Substantia nigra (tissue), 51 donors: ENCODE measurements at places on chromosomes 13 and 19.
A peak's percentile ranks its signal among the peaks of the same experiment; 100 is the strongest.

GRCh38 chr19:42174958-42175734 is 42.3 kb downstream of the DEDD2 start:
- no peak for DNase-seq

- no peak for DNase-seq
These were observed 2284.7 kb upstream of the PCDH20 start for GRCh38 chr13:63700350-63700749.

DNA sequence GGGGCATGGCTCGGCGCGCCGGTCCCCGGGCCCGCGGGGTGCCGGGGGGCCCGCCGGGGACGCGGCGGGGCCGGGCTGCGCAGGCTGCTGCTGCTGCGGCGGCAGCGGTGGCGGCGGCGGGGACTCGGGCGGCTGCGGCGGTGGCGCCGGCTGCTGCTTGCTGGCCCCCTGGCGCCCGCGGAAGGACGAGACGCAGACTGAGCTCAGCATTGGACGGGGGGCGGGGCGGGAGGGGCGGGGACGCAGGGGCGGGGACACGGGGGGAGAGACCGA is 368 bp downstream of the KCNC3 start:
- no peak for DNase-seq

GRCh38 chr19:48139053-48139452 is 28.4 kb upstream of the PLA2G4C start:
- DNase-seq = no peak

DNA sequence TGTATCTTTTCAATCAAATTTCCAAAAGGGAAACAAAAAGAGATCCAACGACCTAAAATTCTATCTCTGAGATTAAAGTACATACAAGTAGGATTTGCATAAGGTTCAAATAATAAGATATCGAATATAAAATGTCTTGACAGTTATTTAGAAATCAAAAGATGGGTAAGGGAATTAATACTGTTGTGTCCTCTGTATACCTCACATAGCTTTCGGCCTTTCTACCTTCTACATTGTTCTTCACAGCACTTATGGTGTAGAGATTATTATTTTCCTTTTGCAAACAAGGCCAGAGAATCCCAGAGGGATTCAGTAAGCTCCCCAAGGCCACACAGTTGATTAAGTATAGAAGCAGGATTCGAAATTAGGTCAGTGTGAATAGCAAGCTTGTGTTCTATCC is 403.6 kb downstream of the SPRY2 start:
- DNase-seq = no peak

GRCh38 chr13:78309497-78310180 is 293.7 kb downstream of the POU4F1 start:
- DNase-seq = no peak

- no peak for DNase-seq
These were observed 106.7 kb downstream of the KDM4B start for GRCh38 chr19:5075597-5075996.

GRCh38 chr19:34365463-34366401 is 736 bp downstream of the GPI start:
- DNase-seq = peak; percentile 35

DNA sequence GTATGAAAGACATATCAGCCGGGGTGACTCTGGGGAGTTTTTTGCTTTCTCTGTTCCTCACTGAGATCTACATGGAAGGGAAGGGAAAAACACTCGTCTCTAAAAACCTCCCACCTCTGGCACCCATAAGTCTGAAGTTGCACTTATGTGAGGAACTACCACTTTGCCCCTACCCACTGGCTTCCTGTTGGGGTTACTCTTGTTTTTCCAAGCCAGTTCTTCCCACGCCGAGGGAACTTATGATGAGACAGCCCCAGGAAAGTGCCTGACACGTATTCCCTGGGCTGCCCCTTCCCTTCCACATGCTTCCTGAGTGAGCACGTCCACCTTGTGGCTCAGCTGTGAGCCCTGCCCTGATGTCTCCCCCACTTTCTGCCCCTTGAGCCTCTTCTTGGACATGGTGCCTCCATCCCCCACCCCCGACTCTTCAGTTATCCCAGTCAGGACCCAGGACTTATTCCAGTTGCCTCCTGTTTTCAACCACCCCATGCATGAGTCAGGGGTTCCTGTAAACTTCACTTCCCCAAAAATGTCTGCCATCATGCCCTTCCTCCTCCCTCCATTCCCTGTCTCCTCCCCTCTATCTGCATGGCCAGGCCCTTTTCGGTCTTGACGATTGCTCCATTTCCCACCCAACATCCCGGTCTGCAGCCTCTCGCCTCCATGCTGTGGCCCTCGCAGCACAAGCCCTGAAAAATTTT is 5.1 kb upstream of the SIGLEC7 start:
- no peak for DNase-seq

- DNase-seq = no peak
These were observed 58.0 kb downstream of the USPL1 start for GRCh38 chr13:30675717-30676116.

- no peak for DNase-seq
These were observed 78.5 kb upstream of the NBEA start for GRCh38 chr13:34863360-34864135.

GRCh38 chr13:101150998-101151397 is 265.3 kb downstream of the NALCN start:
- DNase-seq = no peak

DNA sequence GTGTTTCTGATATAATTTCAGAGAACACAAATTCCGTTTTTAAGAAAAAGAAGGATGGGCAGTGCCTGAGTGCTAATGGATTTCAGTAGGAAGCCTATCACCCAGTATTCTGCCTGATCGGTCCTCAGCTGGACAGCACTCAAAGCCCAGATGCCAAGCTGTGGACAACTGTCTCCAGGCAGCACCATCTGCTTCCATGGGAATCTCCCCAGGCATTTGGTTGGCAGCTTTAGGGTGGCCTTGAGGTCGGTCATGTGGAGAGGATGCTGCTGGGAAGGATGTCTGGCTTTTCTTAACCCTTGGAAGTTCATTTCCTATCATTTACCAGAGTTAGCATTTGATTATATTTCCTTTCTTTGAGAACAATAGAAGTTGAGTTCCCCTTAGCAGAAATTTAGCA is 311.7 kb downstream of the TBC1D4 start:
- DNase-seq = no peak

- DNase-seq = no peak
These were observed 16.3 kb upstream of the TSPAN16 start for GRCh38 chr19:11279505-11280236.

GRCh38 chr19:38252941-38253691 is 3.1 kb downstream of the PPP1R14A start:
- DNase-seq = peak; percentile 91

DNA sequence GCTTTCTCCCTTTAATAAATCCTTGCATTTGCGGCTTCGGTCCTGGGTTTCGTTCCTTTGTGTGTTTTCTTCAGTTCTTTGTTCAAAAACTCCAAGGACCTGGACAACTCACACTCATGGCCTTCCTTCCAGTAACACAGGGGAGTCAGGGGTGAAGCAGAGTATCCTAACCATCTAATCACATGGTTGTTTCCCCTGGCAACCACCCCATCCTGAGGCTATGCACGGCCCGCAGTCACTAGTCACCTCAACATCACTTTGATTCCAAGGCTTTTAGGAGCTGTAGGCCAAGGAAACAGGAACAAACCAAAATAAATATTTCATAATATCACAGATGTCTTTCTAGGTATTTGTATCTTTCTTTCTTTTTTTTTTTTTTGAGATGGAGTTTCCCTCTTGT is 28.9 kb downstream of the ZNF101 start:
- DNase-seq = no peak

DNA sequence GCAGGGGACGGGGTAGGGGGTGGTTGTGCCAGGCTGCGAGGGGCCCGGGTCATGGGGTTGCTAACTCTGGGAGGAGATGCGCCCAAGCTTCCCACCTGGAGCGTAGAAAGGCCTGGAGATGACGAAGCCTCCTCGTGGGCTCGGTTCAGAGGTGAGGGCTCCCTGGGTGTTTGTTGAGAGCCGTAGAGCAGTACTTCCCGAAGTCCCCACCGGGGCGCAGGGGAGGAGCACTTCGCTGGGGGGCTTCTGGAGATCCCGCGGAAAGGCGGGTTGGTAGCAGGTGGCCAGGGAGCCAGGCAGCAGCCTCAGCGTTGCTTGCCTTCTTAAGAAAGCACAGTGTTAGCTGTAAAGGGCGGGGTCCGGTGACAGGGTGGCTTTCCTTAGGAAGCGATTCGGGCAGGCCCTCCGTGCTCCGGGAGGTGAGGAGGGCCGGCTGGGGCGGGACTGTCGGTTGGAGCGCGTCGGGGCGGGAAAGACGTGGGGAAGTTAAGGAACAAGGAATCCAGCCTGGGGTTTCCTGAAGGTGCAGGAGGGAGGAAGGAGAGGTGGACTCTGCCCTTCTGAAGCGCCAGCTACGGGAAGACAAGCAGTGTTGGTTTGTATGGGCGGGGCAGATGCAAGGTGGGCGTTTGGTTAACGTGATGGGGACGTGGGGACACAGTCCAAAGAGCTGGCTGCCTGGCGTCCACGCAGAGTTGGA is 3.3 kb downstream of the VSTM2B start:
- no peak for DNase-seq

DNA sequence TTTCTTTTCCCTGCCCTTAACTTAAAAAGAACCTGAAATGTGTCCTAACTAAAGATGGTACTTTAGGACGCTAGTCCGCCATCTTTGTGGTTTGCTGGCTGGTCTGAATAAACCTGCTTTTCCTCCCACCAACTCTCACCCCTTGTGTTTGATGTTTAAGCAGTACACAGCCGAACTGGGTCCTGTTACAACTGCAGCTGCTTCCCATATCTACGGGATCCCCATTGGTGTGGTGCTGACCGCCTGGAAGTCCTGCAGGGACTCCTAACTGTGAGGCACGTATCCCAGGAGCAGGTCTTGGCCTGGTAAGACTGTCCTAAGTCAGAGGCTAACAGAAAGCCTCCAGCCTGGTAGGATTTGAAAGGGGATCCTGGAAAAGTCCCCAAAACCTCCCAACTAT is 40.9 kb upstream of the VSTM2B start:
- no peak for DNase-seq

- no peak for DNase-seq
These were observed 5.8 kb downstream of the ZNF444 start for GRCh38 chr19:56146904-56147303.

DNA sequence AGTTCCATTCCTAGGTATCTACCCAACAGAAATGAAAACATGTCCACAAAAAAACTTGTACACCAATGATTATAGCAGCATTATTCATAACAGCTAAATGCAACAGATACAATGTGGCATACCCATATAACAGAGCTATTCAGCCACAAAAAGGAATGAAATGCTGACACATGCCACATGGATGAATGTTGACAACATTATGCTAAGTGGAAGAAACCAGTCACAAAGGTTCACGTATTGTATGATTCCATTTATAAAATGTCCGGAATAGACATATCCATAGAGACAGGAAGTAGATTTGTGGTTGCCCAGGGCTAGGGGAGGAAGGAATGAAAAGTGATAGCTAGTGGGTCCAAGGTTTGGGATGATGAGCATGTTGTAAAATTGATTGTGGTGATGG is 10.8 kb downstream of the CRYL1 start:
- DNase-seq = no peak

GRCh38 chr19:4534836-4535658 is at the start of gene PLIN5:
Gene PLIN5 (minus strand): TSS chr19:4535224. CDS start chr19:4534074, 1,150 bp downstream.
- DNase-seq = peak; percentile 64

DNA sequence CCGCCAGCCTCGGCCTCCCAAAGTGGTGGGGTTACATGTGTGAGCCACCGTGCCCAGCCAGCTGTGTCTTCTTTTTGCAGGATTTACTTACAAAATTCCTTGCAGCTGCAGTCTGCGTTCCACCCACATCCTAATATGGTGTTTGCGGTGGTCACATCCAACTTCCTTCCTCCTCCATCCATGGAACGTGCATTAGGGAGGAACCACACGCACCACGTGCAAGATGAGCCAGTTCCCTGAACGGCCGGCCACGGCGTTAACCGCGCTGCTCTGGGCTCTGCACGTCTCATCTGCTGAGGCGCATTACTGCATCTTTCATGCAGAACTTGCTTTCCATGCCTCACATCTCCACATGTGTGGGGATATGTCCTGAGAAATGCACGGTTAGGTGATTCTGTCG is 13.0 kb upstream of the SIGLEC11 start:
- no peak for DNase-seq

- no peak for DNase-seq
These were observed 2.8 kb downstream of the MAMSTR start for GRCh38 chr19:48716562-48717291.

DNA sequence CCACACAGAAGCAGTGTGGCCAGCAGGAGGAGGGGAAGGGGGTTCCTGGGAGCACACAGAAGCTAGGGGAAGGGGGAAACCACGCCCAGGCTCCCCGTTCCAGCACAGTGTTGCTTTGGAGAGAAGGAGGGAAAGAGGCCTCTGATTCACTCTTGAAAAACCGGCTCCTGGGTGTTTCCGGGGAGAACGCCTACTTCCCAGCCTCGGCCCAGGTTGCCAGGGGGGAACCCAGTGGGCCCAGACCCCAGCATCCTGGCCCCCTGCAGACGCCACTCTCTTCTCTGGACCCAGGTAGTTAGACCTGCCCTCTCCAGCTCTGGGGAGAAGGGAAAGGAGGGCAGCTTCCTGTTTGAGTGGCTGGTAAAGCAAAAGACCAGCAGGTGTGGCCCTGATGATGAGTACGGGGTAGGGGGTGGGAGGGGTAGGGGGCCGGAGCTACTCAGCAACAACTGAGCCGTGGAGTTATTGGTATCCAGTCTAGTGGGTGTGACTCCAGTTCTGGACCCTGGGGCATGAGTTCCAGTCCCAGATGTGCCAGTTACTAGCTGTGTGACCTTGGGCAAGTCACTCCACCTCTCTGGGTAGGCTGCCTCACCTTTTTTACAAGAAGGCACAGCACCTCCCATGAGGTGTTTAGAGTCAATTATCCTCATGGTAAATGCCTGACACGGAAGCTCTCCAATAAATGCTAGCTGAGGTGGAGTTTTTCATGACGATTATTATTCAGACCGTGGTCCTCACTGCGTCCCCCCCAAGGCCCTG is 836 bp downstream of the GIPC1 start:
- DNase-seq = no peak

DNA sequence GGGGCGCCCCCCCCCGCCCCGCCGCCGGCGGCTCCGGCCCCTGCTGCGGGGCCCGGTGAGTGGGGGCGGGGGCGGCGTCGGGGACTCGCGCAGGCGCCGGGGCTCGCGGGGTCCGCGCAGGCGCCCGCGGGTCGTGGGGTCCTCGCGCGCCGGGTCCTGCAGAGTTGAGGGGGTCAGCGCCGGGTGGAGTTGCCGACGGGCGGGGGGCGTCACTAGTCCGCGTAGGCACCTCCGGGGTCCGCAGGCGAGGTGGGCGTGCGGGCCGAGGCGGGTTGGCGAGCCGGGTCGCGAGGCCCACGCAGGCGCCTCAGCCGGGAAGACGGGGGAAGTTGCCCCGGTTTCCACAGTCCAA is 365 bp downstream of the PPP6R1 start:
- DNase-seq = no peak
